Liver (tissue), 10 donors: ENCODE measurements at places on chromosomes 6 and 20. TPM values are rescaled to one million over a fixed set of nuclear protein-coding genes. Genes with fewer than 3 reads are reported as not detected.

Gene BPI
- 10.3 TPM for total RNA-seq

Gene CST2
- total RNA-seq = not detected

Gene TMEM151B
- total RNA-seq = not detected

Gene TRIM10
- total RNA-seq = 128 TPM

Gene SEL1L2
- total RNA-seq = not detected

Gene OR2J3
- total RNA-seq = 0.14 TPM

Gene TRIM15
- total RNA-seq = 1.6 TPM

Gene PRPF6
- 24.2 TPM for total RNA-seq
